ENCODE measurements at places on chromosomes 1 and 21.

GRCh38 chr1:70887936-70888335 lies 159.7 kb downstream of the PTGER3 start:
- DNase-seq, result no peak

- DNase-seq, result no peak
These were observed 59.0 kb upstream of the ATF3 start for GRCh38 chr1:212549503-212550017.

- no peak for DNase-seq
These were observed 65.3 kb upstream of the MAGI3 start for GRCh38 chr1:113325022-113325421.

DNA sequence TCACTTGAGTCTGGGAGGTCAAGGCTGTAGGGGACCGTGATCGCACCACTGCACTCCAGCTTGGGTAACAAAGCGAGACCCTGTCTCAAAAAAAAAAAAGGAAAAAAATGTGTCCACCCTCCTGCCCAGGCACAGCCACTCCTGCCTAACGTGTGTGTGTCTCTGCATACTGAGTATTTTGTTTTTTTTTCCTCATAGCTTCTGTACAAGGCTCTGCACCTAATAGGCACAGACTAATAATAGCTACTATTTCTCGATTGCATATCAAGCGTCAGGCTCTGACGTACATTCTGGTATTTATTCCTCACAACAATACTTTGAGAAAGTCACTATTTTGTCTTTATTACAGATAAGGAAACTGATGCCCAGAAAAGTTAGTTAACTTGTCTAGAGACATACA lies 5.0 kb downstream of the PTGFRN start:
- DNase-seq, result no peak

DNA sequence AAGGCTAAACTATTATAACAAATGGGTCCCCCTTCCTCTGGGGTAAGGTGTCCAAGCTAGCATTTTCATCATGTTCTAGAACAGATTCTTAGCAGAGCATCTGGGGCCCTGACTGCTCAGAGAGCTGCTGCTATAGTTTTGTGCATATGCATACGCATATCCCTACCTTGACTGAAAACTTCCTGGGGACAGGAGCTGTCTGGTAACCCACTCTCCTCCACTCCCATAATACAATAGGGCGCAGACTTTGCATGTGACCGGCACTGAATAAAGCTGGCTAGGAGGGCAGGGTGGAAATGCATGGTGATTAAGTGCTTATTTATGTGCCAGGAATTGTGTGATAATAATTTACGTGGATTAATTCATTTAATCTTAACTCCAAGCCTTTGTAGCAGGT lies 11.6 kb downstream of the TRAF5 start:
- DNase-seq, result no peak

DNA sequence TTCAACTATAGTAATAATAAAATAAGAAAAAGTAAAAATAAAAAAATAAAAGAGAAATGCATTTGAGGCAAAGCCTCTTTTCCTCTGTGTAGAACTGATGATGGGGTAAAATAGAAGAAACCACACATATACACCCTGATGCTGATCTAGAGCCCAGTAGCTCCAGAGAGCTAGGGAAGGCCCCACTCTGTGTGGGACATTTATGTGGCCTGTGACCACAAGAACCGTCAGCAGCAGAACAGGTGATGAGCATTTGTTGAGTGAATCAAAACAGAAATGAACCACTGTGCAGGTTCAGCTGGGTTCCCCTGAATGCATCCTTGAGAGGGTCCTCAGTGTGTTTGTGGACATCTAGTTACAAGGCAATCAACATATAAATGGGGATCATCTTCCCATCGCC lies 221.8 kb upstream of the HOOK1 start:
- DNase-seq, result no peak

GRCh38 chr1:243742819-243743218 lies 107.2 kb downstream of the AKT3 start:
- DNase-seq, result no peak

DNA sequence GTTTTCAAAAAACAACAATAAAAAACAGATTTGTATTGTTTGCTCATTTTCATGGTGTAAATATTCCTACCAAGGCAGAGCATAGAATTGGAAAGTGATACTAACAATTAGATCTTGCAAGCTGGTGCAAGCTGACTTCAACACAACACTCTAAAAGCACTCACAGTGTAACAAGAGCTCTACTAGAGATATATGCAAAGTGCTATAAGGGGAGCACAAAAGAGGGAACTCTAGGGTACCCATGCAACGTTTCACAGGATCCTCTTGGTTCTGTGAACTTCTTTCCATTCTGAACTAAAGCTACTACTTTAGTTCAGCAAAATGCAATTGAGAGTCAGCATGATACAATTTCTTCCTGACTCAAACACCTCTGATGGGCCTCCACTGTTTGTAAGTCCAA lies 78.3 kb downstream of the ATP1B1 start:
- no peak for DNase-seq

DNA sequence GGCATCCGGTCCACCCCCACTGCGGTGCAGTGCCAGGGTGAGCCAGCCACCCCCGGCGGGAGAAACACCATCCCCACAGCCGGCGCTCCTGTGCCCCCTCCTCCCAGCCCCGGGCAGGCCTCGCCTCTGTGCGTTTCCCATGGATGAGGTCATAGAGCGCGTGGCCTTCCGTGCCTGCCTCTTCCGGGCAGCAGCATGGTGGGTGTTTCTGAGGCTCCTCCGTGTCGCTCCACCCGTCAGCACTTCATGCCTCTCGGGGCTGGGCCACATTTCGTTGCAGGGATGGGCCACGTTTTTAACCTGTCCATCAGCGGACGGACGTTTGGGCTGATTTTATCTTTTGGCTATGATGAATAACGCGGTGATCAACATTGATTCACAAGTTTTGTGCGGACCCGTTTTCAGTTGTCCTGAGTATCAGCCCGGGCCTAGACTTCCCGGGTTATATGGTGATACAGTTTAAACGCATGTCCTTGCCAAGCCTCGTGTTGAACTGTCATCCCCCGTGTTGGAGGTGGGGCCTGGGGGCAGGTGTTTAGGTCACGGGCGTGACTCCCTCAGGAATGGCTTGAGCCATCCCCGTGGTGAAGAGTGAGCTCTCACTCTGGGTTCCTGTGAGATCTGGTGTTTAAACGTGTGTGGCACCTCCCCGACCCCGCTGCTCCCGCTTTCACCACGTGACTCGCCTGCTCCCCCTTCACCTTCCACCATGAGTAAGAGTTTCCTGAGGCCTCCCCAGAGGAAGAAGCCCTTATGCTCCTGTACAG lies 64.8 kb downstream of the SLX9 start:
- DNase-seq, result peak; percentile 28

DNA sequence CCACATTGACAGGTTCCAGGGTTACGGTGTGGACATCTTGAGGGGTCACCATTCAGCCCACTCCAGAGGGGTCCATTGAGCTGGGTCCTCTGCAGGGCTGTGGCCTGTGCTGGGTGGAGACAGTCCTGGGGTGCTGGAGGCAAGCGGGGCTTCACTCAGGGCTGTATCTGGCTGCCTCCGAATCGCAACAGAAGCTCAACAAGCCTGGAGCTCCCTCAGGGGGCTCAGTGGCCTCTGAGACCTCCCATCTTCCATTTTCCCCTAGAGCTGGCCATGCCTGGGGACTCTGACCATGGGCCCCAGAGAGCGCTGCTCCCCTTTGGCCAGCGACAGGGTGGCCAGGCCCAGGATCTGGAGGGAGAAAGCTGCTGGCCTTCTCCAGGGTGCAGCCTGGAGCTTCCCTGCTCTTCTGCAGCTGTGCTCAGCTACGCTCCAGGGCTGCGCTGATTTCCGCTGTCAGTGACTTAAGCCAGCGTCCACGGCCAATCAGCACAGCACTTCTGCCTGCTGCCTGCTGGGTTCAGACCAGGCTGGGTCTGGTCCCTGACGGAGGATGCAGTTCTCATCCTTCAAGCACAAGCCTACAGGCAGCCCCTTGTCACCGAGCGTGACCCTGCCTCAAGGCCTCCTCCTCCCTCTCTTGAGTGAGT lies 45.0 kb upstream of the ADARB1 start:
- DNase-seq, result no peak

- no peak for DNase-seq
These were observed 130.2 kb downstream of the PEX14 start for GRCh38 chr1:10604966-10605365.

- DNase-seq, result no peak
These were observed 321.7 kb upstream of the PLXNA2 start for GRCh38 chr1:208565756-208566440.

- no peak for DNase-seq
These were observed 73.5 kb downstream of the BACH1 start for GRCh38 chr21:29372063-29372802.

DNA sequence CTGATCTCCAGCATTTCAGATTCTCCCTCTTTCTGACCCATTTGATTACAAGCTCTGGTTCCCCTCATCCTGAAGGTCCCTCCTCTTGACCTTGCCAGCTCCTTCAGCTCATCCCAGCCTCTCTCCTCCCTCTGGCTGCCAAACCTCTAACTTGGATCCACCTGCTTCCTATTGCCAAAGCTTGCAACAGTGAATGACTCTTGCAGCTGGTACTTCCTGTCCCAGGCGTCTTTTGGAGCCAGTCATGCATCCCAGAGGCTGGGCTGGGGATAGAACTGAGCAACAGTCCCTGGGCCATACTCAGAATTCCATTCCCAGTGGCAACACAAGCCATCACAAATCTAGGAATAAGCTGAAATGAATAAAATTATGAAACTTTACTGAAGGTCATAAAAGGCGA lies 27.7 kb upstream of the SPOCD1 start:
- no peak for DNase-seq

GRCh38 chr1:97999320-97999719 lies 78.5 kb upstream of the DPYD start:
- no peak for DNase-seq

- DNase-seq, result peak; percentile 82
These were observed 18.3 kb upstream of the IL6R start for GRCh38 chr1:154386643-154387352.

- no peak for DNase-seq
These were observed 7.7 kb upstream of the SYNJ1 start for GRCh38 chr21:32735524-32735923.

- no peak for DNase-seq
These were observed 3.9 kb upstream of the ZNF678 start for GRCh38 chr1:227559499-227559898.

DNA sequence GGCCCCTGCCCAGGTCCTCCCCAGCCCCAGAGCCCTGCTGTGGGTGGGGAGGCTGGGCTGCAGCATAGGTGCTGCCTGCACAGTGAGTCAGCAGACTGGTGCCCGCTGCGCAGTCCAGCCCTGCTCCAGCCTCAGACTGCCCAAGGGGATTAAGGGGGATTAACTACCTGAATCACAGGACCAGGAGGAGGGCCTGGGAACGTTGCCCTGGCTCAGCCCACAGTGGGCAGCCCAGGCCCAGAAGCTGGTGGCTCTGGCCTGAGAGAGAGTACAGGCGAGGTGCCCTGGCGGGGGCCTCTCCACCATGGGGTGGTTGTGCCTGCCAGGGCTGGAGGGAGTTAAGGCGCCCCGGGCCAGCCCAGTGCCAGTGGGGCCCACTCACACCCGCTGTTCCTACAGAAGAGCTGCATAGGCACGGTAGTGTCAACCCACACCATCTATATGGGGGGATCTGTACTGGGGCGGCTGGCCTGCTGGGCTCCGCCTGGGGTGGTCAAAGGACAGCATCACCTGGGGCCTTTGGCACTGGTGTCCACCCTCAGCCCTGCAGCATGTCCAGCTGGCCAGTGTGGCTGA lies 2.3 kb downstream of the OBSCN start:
- DNase-seq, result no peak

GRCh38 chr1:182248721-182249120 lies 142.9 kb downstream of the GLUL start:
- peak; percentile 36 for DNase-seq

- no peak for DNase-seq
These were observed 856 bp downstream of the LHX9 start for GRCh38 chr1:197917805-197918651.

DNA sequence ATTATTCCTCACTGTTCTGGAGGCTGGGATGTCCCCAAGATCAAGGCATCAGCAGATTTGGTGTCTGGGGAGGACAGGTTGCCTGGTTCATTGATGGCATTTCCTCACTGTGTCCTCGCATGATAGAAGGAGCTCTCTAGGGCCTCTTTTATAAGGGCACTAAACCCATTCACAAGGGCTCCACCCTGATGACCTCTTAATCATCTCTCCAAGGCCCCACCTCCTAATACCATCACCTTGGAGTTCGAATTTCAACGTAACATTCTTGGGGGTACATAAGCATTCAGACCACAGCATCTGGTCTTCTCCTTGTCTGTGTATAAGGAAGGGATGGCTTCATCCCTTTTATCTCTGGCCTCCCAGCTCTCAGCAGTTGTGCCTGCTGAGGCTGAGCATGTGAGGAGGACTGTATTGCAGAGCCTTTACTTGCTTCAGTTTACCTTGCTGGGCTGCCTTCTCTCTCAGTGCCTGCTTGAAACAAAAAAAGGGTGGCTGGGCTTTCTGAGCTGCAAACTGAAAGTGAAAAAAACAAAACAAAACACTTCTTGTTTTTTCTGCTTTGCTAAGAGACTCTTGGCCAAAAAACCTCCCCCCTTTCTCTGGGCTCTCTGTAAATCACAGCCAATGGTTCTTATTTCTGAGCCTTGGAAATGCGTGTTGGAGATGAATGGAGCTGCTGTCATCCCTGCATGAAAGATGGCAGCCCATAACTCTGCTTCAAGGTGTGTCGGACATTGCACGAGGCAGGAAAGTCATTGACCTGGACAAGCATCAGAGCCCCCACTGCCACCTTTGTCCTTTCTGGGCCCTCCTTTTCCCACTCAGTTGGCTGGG lies 75.8 kb downstream of the RHOU start:
- no peak for DNase-seq

DNA sequence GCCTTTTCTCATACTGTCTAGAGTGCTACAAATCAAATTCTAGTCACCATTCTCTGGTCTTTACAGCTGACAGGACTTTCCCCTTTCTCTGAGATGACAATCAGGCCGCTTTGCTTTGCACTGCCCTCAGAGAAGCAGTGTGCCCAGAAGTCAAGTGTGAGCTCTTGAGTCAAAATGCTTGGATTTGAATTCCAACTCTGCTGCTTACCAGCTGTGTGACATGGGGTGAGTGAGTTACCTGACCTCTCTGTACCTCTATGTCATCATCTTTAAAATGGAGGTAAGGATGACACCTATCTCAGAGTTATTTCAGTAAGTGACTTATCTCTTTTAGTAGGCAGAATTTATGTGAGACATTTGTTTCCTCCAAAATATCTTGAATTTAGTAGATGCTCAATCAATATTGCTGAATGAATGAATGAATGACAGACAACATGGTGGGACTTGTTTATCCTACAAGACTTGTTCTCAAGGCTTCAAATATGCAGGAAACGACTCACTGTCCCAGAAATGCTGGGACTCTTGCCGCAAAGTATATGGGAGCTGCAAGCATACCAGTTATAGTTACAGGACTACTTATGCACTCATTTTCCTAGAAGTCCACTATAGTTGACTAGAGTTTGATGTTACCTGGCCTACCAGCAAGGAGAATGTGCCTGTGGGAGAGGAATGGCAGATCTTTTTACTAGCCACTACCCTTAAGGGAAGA lies 38.1 kb upstream of the A3GALT2 start:
- DNase-seq, result no peak

- peak; percentile 8 for DNase-seq
These were observed 406 bp downstream of the KIAA0040 start for GRCh38 chr1:175192111-175192629.
